ENCODE measurements at places on chromosomes 3 and 15.

GRCh38 chr15:29106551-29107290, 162.9 kb downstream of the NSMCE3 start:
- DNase-seq = no peak

DNA sequence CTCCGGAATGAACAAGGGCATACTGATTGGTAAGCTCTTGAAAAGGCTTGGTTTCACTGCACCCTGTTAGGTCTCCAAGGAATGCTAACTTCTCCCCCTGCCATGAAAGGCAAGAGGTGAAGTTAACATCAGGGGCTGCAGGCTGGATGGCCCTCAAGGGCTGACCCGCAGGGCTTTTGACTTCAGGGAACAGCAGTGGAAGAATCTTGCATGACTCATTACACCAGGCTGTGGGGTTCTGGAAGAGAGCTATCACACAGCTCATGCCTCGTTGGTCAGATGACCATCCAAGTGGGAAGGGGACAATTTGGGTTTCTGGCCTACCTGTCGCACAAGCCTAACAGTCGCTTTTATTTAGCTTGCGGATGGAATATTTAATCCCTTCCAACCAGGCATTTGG, 23.6 kb upstream of the ATG7 start:
- no peak for DNase-seq

GRCh38 chr3:197564097-197564843, 8.5 kb upstream of the BDH1 start:
- DNase-seq = no peak

GRCh38 chr3:134374791-134375581, 739 bp upstream of the AMOTL2 start:
- DNase-seq = no peak

DNA sequence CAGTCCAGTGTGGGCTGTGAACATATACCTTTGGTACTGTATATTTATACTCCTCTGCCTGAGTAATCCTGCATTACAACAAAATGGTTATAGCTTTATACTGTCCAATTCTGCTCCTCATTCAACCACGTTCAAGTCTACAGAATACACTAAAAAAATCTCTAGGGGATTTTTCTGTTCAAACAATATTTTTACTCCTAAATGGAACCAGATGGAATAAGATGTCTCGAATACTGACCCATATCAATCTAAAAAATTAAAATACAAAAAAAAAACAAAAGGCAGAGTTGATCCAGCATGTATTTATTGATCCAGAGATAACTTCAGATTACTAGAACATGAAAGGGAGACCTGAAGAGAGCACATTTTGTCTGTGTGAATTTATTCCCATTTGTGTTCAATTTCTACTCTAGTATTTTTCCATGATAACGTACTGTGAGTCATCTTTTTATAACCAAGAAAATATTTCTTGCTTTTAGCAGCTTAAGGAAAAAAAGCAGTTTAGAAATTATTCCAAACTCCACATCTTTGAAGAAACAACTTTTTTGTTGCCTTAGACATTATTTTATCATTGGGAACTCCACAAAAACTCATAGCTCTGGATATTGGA, 910.7 kb downstream of the TBL1XR1 start:
- no peak for DNase-seq

DNA sequence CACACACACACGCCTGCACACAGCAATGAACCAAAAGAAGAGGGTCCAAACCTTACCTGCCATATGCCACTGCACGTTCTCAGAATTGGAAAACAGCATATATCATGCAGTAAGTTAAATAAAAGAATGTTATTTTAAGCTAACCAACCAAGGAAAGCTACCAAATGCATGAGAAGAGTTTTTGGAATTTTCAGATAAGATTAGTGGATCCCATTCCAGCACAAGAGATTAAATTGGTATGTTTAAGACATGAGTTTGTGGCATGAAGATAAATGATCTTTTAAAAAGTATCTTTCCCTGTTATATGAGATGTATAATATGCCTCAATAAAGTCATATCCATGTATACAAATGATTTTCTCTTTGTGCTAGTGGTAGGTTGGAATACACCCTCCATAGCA, 811.4 kb downstream of the NR2F2 start:
- no peak for DNase-seq

GRCh38 chr3:33187368-33187634, 31.3 kb downstream of the SUSD5 start:
- DNase-seq = no peak

GRCh38 chr3:18512007-18512406, 86.9 kb upstream of the SATB1 start:
- DNase-seq = no peak

GRCh38 chr3:135891121-135891520, 74.4 kb upstream of the PPP2R3A start:
- DNase-seq = no peak

DNA sequence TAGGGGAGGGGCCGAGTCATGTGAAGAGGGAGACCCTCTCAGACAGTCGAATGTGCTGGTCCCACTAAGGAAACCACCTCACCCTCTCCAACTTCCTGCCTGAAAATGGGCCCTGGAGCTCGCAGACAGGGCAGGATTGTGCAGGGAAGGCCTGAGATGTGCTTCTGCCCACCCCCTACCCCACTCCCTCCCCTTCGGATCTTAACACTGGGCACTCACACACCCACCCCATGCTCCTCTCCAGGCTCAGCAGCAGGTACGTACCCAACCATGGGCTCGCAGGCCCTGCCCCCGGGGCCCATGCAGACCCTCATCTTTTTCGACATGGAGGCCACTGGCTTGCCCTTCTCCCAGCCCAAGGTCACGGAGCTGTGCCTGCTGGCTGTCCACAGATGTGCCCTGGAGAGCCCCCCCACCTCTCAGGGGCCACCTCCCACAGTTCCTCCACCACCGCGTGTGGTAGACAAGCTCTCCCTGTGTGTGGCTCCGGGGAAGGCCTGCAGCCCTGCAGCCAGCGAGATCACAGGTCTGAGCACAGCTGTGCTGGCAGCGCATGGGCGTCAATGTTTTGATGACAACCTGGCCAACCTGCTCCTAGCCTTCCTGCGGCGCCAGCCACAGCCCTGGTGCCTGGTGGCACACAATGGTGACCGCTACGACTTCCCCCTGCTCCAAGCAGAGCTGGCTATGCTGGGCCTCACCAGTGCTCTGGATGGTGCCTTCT, 20.0 kb downstream of the ATRIP start:
- DNase-seq = no peak

DNA sequence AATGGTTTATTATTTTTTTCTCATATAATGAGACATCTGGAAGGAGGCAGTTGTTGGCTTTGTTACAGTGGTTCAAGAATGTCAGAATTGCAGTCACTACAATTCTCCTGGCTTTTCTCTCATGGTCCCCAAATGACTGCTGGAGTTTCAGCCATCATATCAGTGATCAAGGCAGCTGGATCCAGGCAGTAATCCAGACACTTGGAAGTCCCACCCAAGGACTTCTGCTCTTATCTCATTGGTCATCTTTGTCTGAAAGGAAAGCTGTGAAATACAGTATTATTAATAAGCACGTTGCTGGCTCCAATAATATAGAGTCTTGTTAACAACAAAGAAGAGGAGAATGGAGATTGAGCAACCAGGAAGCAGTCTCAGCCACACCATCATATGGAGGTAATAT, 22.9 kb upstream of the MED12L start:
- no peak for DNase-seq

DNA sequence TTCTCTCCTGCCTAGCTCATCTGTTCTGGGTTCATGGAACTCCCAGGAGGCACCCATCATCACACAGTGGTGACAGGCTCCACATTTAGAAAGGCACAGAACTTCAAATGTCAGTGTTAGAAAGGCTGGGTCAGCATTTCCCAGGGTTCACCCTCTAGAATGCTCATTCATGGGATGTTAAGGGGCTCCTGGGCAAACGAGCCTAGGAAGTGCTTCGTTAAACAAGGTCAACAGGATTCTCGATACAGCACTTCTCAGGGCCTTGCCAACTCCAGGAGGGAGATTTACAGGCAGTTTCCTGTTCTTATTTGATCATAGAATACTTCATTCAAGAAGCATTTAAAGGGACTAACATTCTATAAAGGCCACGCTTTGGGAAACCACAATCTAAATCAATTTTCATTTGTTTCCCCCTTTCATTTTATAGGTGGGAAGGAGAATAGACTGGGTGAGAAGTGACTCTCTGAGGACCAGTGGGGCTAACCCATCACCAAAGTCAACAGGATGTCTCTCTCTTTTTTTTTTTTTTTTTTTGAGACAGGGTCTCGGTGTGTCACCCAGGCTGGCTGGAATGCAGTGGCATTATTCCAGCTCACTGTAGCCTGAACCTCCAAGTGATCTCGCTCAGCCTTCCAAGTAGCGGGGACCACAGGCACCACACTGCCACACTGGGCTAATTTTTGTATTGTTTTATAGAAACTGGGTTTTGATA, 14.3 kb downstream of the IGDCC4 start:
- no peak for DNase-seq

GRCh38 chr15:90994059-90994416, 297 bp downstream of the PRC1 start:
- no peak for DNase-seq

DNA sequence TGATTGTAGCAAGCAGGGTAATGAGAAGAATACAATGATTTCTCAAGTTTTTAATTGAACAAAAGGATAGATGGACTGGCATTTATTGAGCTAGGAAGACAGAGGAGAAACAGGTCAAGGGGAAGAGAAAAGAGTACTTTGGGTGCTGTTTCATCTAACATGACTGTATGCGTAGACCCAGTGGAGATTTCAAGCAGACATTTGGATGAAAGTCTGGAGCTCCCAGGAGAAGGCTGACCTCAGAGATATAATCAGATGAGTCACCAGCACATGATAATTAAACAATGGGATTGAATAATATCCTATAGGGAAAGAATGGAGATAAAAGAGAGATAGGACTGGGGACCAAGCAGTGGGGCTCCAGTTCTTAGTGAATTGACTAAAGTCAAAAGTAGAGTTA, 194.9 kb downstream of the ARRDC4 start:
- DNase-seq = no peak

DNA sequence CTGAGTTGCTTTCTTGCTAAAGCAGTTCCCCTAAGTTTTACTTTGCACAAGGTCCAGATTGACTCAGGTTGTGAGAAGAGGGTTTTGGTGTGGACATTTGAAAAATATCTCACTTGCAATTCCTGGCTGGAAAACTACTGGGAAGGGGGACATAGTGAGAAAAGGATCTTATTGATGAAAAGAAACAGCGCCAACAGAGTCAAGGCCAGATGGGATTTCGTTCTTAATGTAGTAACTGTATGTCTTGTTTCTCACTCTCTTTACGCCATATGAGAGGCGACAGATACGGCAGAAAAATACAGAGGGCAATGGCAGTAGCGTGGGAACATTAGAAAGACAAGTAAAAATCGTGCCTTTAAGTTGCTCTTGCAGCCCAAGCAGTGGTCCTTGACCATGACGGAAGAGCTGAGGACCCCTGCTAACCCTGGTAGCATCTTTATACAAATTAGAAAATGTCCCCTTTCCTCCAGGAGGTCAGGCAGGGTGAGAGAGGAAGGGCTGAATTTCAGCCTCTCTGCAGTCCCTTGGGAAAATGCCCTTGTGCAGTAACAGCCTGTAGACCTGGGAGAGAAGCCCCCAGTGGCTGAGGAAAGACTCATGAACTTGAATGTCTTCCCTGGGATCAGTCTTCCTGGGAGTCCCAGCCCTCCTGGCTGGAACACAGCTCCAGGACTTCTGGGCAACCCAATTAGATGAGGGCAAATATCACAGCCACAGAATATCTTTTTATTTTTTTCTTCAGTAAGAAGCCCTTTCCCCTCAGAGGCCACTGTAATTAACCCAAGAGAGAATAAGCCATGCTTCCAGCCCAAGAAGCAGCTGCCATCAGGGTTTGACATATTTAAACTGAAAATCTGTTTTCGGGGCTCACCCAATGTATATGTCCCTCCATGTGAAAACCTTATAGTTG, 113.4 kb downstream of the CD47 start:
- no peak for DNase-seq

GRCh38 chr3:60552581-60552980, 698.7 kb downstream of the FHIT start:
- no peak for DNase-seq

DNA sequence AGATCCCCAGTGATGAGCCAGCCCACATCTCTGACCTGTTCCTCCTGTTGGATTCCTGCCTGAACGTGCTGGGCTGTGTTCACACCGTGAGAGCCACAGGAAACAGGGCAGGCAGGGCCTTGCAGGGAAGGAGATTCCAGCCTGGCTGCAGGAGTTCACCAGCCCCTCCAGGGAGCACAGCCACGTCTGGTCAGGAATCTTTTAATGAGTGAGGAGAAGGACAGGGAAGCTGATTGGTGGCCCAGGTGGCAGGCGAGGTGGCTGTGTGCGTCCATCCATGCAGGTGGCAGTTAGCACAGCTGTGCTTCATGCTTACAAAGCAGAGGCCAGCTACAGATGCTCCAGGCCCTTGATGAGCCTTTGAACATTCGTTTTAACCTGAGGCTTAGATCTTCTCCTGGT, 10.5 kb downstream of the LRRK1 start:
- DNase-seq = no peak

DNA sequence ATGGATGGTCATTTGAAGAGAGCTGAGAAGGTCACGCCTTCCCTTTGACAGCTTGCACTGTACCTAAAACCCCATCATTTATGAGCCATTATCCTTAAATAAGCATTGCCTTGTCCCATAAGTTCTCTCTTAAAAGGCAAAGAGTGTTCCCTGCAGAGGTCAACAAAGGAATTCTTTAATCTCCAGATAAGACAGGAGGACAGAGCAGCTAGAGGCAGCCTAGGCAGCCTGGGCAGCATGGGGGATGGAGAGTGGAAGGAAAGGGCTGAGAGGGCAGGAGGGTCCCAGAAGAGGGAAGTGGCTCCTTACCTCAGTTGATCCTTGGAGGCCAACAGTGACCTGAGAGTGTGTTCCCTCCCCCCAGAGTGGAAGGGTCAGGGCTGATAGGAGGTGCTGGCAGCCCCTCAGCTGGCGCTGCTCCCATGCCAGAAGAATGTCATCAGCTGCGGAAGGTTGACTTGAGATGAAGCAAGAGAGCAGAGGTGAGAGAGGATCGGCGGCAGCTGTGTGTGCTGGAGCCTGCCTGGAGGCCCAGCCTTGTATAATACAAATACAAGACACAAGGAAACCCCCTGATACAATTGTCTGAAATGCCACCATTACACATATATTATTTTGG, 12.8 kb downstream of the KBTBD13 start:
- DNase-seq = no peak

GRCh38 chr15:71136159-71136783, 21.0 kb downstream of the THSD4 start:
- DNase-seq = no peak

DNA sequence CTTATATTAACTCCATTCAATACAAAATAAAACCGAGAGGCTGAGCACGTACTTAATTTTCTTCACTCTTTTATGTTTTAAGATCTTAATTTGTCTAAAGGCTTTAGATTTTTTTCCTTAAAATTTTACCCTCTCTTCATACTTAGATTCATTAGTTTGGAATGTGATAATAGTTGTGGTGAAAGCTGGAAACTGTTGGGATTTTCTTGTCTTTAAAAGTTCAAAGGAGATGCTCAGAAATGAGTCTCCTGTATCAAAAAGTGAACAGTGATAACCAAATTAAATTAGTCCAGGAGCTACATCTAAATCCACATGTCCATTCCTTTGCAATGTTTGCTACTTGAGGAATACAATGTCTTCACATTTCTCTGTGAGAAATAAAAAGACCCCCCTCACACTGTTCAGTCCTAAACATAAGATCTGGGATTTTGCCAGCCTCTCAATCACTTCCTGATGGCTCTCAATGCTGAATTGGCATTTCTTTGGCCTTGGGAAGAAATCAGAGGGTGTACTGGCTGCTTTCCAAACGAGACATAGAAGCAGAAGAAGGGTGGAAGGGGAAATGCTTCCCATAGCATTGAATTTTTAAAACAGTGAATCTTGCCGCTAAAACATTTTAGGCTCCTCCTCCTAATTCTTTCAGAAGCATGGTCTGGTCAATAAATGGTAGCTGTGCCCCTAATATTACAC, 245.0 kb downstream of the SHOX2 start:
- DNase-seq = peak; percentile 36
